Activated T-cell treated with anti-CD3 and anti-CD28 coated beads, Interleukin-2, amount 50 U/mL, for 72 hours (primary cell): ENCODE measurements at places on chromosomes 13 and 19.

DNA sequence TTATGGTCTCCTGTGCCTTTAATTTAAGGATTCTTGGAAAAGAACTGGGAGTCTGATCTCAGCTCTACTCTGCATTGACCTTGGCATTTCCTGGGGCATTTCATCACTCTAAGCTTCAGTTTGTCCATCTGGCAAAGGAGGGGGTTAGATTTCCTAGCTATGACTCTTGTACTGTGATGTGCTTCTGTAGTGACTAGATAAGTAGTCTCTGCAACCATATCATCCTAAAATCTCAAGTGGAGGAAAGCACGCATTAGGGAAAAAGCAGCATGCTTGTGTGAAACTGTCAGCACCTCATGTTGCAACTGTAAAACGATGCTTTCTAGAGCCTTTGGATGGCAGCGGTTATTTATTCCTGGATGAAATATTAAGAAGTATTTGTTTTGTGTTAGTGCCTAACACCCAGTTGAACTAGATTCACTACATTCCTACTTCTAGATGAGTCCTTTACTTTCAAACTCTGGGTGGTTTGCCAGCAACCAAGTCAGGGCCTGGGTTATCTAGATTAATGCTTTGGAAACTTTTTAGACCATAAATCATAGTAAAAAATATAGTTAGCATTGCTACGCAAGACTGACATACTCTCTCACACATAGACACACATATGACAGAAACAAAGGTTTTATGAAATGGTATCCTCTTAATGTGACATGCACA, 6.8 kb downstream of the WDFY2 start:
- no peak for DNase-seq

- no peak for DNase-seq
Measured at GRCh38 chr19:20840371-20840770, 64.3 kb downstream of the ZNF66 start.

- no peak for DNase-seq
Measured at GRCh38 chr13:45207319-45207718, 6.5 kb upstream of the KCTD4 start.

DNA sequence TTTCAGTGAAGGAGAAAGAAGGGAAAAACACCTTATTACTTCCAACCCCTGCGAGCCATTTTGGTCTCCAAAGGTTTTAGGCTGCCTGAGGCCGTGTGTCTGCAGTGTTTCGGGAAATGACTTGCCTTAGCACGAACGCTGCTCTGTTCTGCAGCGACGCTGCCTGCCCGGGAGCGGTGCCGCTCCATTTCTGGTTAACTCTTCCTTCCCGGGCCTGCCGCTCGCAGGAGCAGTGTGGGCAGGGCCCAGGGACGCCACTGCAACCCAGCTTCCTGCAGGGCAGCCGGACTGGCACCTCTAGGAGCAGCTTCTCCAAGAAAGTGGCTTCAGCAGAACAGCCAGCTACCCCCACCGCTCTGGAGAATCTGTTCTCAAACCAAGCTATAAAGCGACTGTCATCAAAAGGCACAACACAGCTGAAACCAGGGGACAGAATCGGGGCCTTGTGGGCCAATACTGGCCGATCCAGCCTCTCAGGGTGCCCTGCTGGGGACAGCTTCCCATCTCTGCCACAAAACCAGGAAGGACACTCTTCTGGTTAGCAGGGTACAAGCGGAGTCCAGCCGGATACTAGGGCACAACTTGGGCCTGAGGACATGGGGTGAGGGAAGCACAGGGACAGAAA, 72.2 kb downstream of the KCTD15 start:
- no peak for DNase-seq

GRCh38 chr13:84917252-84917878, 881.9 kb downstream of the SLITRK6 start:
- no peak for DNase-seq

GRCh38 chr13:45439008-45439407, 20.8 kb upstream of the SLC25A30 start:
- DNase-seq, result no peak

DNA sequence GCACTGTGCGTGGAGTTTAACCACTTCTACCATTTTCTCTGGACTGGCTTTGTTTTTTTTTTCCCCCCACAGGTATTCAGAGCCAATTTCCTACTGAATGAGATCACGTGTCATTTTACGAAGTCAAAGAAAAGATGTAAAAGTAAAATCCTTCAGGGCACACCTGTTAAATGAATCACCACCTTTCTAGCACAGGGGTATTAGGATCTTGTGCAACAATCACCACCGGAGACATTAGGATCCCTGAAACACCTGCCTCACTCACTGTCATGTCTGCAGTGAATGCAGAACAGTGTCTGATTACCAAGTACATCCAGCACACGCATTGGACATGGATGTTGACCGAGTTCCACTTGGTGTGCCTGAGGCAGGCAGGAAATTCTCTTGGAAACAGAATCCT, 17.2 kb downstream of the BRD4 start:
- no peak for DNase-seq

GRCh38 chr13:114071991-114072390, 60.4 kb downstream of the RASA3 start:
- no peak for DNase-seq

DNA sequence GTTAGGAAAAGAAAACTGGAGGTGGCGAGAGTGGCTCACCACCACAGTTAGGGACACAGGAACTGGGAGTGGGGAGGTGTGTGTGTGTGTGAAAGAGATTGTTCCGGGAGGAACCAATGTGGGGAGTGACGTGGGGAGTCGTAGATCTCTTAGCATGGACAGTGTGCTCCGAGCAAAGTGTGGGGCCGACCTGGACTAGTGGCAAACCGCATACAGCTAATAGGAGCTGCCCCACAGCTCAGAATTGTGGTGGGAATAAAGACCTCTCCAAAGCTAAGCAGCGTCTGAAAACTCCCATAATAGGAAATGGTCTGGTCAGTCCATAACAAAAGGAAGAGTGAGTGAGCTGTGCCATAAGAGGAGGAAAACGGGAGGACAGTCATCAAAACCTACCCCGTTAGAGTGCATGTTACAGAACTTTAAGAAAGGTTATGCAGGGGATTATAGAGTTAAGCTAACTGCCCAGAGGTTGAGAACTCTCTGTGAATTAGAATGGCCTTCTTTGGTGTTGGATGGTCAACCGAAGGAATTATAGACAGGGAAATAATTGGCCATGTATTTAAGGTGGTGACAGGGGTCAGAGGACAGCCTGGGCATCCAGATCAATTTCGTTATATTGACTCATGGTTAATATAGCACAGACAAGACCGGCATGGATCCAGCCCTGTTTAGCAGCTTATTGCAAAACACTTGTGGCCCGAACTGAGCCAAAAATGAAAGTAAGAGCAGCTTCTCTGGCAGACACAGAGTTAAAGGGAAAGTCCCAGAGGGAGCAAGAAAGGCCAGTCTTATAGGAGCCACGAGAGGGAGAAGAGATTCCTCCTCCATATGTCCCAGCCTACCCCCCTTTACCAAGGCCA, 8.9 kb upstream of the SLC15A1 start:
- DNase-seq, result no peak

- DNase-seq, result no peak
Measured at GRCh38 chr13:44967704-44968433, 21.4 kb downstream of the NUFIP1 start.

DNA sequence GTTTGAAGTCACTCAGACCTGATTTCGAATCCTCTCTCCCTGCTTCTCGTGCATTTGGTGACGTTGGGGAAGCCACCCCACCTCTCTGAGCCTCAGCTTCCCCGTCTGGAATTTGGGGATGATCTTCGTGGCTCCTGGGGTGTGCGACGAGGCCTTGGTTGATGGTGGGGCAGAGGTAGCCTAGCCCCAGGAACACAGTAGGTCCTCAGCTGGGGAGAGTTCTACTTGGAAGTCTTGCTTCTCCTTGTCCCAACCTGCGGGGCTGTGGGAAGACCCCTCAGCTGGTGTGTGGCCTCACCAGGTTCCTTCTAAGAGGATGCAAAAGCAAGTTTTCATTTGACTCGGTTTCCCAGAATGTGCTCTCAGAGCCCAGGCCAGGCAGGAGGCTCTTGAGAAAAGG, 13.1 kb downstream of the HPN start:
- no peak for DNase-seq

DNA sequence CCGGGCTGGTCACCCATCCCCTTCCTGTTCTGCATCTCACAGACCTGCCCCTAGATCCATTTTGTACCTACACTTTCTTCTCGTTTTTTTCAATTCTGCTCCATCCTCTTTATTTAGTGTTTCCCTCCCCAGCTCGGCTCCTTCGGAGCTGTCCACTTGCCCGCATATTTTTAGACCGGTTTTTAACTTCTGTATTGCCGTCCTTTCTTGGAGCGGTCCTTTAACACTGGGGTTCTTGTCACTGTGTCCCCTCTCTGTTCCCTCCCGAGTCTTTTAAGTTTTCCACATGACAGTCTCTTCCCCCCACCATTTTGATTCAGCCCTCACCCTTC, 1.7 kb downstream of the ARHGAP35 start:
- DNase-seq, result no peak

GRCh38 chr19:16048583-16048982, 27.7 kb upstream of the TPM4 start:
- no peak for DNase-seq

DNA sequence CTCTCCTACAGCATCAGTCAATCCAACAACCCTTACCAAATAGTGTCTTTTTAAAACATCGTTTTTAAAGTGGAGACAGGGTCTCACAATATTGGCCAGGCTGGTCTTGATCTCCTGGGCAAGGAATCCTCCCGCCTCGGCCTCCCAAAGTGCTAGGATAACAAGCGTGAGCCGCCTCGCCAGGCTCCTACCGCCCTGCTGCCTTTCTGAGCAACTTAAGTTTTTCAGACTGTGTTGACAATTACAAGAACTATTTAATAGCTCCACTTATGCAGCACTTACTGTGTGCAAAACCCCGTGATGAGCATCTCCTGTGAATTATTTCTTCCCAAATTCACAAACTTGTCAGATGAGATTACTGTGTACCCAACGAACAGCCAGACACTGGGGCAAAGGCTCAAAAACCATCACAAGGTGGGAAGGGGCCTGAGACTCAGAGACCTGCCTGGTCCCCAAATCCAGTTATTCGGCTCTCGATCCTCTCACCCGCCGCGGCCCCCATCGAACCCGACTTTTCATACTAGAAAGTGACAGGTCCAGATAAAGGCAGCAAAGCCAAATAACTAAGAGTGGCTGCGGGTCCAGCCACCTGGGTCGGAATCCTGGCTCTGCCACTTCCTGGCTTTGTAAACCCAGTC, 581 bp downstream of the RPL18 start:
- DNase-seq, result no peak

DNA sequence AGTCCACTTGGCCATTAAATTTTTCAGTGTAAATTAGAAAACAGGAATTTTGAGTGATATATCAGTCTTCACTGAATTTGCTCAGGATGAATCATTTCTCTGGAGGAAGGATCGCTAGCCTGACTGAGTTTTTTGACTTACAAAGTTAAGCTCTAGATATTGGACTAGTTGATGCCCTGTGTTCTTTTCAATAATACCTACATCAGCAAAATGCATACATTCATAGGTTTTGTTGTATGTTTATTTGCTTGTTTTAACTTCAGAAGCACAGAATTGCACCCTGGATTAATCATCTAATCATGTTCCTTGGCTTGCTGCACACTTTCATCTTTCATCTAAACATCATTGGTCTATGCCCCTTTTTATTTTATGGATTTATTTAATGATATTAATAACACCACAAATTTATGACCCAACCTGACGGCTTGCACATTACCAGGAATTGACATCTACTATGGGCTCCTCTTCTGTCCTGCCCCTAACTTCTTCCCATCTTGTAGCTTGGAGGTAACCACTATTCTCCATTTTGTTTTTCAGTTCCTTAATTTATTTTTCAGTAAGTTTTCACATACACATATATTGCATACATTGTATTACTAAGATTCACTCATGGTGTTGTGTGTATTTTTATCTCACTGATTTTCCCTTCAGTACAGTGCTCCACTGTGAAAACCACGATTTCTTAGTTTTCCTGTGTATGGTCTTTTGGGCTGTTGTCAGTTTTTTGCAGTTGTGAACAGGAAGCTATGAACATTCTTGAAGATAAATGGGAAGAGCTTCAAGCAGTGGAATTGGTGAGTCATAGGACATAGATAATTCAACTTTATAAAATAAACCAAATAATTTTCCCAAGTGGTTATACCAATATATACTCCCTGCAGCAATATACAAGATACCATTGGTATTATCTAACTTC, 23.3 kb downstream of the COMMD6 start:
- no peak for DNase-seq

- no peak for DNase-seq
Measured at GRCh38 chr13:43515531-43515930, 271.2 kb downstream of the ENOX1 start.

GRCh38 chr19:53553865-53554791, 16.2 kb downstream of the ZNF331 start:
- peak; percentile 93 for DNase-seq

- no peak for DNase-seq
Measured at GRCh38 chr19:8618751-8619150, 8.2 kb upstream of the ADAMTS10 start.

GRCh38 chr19:51326216-51327065, 15.0 kb downstream of the IGLON5 start:
- no peak for DNase-seq

DNA sequence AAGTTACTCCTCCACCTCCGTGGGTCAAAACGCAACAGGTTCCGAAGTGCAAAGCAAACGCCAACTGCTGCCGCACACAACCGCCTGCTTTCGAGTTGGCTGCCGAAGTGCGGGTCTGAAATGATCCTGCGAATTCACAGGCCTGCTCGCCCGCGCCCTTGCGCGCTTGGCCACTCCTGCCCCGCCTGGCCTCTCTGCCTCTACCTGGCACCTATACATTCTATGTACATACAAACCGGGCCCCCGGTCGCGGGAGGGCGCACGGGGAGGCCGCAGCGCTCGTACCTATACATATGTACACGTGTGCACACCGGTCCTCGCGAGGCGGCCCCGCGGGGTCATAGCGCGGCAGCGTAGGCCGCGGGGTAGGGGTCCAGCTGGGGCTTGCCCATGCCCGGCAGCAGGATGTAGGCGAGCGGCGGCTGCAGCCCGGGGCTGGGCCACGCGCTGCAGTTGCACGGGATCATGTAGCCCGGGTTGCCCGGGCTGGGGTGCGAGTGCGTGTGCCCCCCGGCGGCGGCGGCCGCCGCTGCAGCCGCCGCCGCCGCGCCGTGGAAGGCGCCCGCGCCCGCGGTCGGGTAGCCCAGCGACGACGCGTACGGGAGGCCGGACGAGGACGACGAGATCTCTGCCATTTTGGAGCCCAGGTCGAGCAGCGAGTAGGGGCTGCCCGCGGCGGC, 1.3 kb downstream of the SOX21 start:
- DNase-seq, result peak; percentile 35

DNA sequence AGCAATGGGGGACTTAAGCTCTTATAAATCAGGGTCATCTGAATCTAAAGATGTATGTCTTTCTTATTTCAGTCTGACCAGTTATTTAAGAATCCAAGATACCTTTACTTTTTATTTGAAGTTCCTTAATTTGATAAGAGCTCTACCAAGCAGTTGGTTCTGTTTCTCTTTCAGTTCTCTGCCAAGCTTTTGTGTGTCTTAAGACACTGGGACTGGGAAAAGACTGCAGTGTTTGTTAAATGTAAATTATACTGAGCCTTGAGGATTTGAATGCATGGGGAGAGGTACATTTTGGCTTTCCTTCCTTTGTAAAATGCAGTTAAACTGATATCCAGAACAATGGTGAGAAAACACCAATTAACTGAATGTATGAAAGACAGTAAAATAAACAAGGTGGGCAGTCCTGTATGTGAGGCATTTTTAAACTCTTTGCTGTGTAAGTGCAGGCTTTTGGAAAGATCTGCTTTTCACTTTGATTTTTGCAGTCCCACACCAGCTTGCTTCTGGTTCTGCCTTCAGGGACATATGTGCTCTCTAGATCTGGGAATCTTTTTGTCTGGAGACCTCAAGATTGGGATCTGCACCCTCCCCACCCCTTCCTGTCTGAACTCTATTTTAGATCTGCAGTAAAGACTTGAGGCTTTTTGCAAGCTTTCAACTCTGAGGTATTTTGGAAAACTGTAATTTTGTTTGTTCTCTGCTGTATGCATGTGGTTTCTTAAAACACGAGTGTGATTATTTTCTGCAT, 77.6 kb downstream of the LRCH1 start:
- DNase-seq, result no peak
